ENCODE measurements at places on chromosomes 16 and 17.
A peak's percentile ranks its signal among the peaks of the same experiment; 100 is the strongest.

DNA sequence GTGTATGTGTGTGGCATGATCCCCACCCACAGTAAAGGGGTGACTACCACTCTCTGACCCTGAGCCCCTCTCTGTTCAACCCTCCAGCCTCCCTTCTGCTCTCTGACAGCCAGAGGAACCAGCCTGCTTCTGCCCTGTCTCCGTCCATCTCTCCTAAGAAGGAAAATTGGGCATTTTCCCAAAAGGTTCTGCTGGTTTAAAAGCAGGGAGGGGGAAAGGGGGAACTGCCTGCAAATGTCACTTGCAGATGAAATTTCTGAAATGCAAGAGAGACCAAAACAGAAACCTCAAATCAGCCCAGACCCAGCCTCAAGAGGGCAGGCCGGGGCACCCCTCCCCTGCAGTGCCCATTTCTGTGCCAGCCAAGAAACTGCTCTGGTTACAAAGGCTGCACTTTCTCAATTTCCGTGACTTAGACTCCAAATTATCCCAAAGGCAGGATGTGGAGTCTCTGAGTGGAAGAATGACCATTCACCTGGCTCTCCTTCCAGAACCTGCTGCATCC lies 197.9 kb downstream of the RBFOX3 start:
- DNase-seq: no peak

DNA sequence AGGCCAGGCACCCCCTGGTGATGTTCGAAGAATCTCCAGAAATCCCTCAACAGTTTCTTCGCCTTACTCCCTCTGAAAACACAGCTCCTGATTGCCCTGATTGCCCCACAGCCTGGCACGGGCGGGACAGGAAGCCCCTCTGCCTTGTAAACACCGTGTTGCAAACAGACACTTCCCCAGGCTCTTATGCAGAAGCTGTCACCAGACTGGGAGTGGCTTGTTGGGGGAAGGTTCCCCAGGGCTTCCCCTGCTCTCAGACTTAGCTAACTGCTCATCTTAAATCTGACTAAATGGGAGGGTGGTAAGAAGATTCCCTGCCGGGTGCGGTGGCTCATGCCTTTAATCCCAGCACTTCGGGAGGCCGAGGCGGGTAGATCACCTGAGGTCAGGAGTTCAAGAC lies 11.2 kb downstream of the PIK3R5 start:
- peak; percentile 98 for DNase-seq

DNA sequence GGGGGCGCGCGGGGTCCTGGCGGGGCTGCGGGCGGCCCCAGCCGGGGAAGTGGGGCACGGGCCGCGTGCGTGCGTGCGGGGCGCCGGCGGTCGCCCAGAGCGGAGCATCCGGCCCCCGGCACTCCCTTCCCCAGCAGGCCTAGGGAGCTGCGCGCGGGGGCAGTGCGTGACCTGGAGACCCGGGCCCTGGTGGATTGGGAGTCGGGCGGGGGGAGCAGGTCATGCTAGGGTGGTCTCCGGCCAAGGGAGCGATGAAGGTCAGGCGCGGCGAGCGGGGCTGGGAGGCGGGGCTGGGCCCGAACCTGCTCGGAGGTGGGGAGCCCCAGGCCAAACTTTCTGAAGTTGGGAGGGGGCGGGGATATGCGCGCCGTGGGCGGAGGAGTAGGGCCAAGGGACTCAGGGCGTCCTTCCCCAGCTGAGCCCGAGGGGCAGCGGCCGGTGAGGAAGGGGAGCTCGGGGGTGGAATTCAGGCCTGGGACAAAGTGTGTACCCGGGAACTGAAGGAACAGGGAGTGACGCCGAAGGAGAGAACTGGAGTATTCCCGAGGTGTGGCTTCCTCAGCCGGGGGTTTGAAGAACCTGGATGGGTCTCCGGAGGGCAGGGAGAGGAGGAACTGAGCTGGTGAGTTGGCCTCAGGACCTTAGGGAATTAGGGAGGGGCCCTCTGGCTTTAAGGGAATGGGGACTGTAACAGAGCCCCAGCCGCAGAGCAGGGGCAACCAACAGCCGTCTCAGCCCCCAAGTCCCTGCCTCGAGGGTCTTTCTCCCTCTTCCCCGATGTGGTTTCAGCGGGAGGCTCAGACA lies 589 bp downstream of the XYLT2 start:
- DNase-seq: peak; percentile 15

DNA sequence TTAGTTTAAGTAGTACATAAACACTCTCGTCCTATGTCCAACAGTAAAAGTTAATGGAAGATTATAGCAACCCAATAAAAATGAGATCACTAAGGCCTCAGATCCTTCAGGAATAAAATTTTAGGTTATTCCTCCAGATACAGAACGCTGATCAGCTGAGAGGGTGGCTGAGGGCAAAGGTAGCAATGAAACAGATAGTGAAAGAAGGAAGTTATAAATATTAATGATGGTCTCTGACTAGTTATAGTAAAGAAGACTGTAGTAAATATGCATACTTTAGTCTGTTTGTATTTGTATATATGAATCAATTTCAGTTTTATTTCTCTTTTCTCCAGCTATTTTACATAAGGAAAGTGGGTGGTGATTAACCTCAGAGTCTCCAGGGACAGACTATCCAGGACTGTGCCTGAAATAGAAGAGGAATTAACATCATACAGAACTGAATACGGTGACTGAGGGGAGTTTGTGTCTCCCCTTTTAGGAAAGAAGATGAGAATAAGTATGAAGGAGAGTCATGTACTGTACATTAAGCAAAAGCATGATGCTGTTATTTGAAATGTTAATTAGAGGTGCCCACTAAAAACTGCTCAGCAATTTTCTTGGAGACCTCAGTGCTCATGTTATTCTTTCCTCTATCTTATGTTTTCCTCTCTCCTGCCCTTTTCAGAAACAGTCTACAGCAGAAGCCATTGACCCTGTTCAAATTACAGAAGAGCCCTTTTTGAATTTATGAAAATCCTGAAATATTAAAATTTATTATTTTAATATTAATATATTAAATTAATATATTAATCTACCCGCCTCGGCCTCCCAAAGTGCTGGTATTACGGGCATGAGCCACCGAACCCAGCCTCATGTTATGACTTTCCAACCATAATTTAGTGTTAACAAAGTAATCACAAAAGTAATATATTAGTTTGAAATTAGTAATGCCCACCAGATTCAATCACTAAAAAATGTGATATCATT lies 36.5 kb upstream of the DHRS7B start:
- DNase-seq: no peak

GRCh38 chr17:27457731-27458523 lies 1.7 kb downstream of the KSR1 start:
- DNase-seq: peak; percentile 36

DNA sequence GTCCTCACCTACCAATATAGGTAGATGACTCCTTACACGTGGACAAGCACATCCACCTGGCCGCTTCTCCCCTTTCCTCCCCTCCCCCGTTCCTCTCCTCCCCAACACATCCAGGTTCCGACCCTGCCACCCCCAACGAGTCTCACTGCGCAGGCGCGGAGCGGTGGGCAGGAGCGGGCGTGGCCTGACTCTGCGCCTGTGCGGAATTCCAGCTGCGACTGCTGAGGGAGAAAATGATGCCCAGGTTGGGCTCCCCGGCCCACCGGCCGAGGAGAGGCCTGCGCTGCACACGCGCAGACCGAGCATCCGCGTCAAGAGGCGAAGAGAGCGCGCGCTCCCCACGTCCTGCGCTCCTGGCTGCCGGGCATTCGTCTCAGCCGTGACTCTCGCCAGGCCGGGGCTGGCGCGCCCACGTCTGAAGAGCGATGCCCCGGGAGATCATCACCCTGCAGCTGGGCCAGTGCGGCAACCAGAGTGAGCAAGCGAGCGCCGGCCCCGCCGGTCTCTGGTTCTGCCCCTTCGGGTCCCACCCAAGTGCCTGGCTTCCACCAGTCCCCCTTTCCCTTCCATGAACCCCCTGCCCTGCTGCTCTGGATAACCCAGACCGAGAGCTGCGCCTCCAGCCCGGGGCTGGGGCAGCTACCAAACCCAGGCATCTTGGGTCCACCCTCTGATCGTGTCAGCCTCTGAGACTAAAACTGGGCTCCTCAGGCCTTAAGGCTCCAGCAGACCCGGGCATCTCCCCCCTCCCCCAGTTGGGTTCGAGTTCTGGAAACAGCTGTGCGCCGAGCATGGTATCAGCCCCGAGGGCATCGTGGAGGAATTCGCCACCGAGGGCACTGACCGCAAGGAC lies at the start of gene TUBG2:
TUBG2 (plus strand) TSS at position 206 of the 853 bp plus-strand sequence; CDS start at position 426, 220 bp downstream.
- DNase-seq: peak; percentile 73

GRCh38 chr17:80257716-80258213 lies 2.9 kb upstream of the RNF213 start:
- no peak for DNase-seq

DNA sequence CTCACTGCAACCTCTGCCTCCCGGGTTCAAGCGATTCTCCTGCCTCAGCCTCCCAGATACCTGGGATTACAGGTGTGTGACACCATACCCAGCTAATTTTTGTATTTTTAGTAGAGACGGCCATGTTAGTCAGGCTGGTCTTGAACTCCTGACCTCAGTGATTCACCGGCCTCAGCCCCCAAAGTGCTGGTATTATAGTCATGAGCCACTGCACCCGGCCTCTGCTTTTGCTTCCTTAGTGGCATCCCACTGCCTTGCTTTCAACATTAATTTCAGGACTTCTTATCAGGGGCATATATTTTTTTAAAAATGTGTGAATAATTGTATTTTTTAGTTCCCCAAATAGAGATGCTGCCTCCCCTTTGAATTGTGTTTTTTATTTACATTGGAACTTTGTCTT lies 98.8 kb downstream of the SYCE1L start:
- DNase-seq: no peak

Data from inflammatory macrophage treated with lipopolysaccharide for 1 hour (primary cell).